ENCODE measurements at places on chromosomes 2 and 18.

GRCh38 chr2:220856486-220856885 is 715.6 kb downstream of the EPHA4 start:
- no peak for DNase-seq

DNA sequence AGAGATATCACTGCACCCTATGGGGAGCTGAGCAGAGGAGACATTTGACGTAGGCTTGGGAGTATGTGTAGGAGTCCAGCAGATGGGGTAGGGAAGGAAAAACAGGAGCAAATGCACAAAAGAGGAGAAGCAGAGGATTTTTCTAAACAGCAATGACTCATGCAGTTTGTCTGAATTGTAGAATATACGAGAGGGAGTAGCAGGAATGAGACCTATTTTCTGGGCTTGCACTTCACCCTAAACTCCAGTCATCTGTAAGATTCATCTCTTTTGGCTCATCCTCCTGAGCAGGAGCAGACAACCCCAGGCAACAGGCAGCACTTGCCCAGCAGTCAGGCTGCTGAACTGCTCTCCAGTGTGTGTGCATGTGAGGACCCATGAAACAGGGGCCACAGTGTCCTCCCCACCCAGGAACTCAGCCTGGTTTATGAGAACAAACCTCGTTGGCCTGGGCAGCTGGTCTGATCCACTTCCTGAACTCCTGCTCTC is 100.2 kb upstream of the CDC42EP3 start:
- no peak for DNase-seq

- DNase-seq, result no peak
These were observed 32.9 kb upstream of the ALK start for GRCh38 chr2:29954316-29954715.

- no peak for DNase-seq
These were observed 611.0 kb downstream of the TSN start for GRCh38 chr2:122366427-122366826.

GRCh38 chr2:191478799-191479679 is 198.9 kb upstream of the NABP1 start:
- DNase-seq, result peak; percentile 31

GRCh38 chr2:226773291-226773690 is 26.3 kb downstream of the IRS1 start:
- no peak for DNase-seq

DNA sequence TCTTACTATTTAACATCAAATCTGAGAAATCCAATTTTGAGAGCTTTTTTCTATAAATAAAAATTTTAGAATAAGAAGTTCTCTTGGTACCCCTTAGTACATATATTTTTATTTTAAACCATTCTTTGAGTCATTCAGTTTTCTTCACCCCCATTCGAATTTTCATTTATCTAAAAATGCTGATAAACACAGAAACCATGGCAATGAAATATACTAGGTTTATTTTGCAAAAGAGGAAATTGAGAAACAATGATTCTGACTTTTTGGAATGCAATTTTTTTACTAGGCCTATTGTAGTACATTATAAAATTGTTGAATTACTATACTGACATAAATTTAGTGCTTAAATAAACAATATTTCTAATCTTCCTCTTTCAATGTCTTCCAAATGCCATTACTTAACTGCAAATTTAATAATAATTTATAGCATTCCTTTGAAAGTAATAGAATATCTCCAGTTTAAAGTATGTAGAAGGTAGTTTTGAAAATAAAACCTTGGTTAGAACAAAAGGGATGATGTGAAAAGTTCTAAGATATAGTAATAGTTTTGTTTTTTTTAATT is 46.3 kb downstream of the TANK start:
- no peak for DNase-seq

DNA sequence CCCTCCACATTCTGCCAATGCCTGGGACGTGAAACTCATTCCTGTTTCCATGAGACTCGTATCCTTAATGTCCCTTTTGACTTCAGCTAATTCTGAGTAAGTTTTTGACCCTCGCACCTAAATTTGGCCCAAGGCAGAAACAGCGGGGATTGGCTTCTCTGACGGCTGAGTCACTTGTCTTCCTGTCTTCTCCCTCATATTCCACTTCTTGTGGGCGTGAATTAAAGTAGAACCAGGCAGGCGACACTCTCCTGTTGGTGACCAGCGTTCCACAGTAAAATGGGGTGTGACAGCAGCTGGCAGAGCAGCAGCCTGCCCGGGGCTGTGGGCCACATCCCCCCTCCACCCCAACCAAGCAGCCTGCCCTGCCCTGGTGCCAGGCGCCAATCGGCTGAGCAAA is 15.5 kb downstream of the TTC32 start:
- DNase-seq, result no peak

- DNase-seq, result no peak
These were observed 42.2 kb upstream of the TBR1 start for GRCh38 chr2:161373942-161374341.

- no peak for DNase-seq
These were observed 518.9 kb upstream of the RAB6C start for GRCh38 chr2:129460299-129461198.

GRCh38 chr2:31127931-31128330 is 10.3 kb downstream of the GALNT14 start:
- no peak for DNase-seq

- DNase-seq, result peak; percentile 76
These were observed 129.7 kb downstream of the MAP3K20 start for GRCh38 chr2:173205375-173205774.

GRCh38 chr18:70284976-70285620 is 3.7 kb upstream of the SOCS6 start:
- DNase-seq, result no peak

GRCh38 chr2:11080253-11081115 is 74.8 kb upstream of the SLC66A3 start:
- DNase-seq, result no peak

DNA sequence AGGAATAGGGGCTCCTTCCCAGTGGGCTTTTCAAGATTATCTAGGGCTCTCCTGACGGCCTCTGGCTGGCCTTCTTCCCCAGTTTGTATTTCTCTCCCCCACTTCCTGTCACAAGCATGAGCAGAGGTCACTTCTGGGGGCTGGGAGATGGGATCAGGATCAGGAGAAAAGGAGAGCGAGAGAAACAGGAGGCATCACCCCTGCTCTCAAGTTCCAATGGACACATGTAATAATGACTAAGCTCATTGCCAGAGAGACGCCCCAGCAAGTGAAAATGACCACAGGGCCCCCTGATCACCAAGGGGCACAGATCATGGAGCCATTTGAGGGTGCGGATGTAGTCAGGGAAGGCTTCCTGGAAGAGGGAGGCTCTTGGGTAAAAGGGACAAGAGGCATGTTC is 92.1 kb downstream of the SMAD7 start:
- DNase-seq, result no peak

DNA sequence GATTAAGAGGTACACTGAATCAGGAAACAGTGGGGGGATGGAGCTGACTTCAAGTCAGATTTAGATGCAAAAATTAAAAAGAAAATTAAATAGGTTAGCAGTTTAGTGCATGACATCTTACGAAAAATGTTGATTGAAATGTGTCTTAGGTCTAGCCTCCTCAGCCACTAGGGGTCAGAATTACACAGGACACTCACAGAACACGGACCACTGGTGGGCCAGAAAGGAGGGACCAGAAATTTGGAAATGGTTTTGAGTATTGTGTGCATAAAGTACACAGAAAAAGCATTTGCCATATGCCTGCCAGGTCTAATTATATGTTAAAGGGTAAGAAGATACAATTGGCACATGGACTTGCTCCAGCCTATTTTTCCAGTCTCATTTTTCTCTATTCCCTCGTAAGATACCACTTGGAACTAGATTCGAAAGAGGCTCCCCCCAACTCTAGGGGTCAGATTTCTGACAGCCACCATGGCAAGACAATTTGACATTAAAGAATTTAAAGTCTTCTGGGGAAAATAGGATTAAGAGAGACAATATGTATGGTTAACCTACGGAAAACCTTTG is 550.2 kb upstream of the SETBP1 start:
- DNase-seq, result peak; percentile 61

DNA sequence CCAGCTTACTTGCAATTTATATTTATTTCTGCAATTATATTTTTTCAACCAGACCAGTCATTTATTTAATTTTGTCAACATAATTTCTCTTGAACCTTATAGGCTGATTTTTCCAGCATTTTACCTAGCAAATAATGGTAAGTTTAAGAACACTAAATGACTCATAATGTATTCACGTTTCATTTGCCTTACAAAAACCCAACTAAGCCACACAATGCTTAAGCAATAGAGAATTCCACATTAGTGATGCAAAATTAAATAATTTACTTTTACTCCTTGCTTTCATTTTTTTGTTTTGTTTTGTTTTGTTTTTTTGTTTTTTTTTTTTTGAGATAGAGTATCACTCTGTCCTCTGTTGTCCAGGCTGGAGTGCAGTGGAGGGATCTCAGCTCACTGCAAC is 110.4 kb upstream of the VRK2 start:
- DNase-seq, result no peak

DNA sequence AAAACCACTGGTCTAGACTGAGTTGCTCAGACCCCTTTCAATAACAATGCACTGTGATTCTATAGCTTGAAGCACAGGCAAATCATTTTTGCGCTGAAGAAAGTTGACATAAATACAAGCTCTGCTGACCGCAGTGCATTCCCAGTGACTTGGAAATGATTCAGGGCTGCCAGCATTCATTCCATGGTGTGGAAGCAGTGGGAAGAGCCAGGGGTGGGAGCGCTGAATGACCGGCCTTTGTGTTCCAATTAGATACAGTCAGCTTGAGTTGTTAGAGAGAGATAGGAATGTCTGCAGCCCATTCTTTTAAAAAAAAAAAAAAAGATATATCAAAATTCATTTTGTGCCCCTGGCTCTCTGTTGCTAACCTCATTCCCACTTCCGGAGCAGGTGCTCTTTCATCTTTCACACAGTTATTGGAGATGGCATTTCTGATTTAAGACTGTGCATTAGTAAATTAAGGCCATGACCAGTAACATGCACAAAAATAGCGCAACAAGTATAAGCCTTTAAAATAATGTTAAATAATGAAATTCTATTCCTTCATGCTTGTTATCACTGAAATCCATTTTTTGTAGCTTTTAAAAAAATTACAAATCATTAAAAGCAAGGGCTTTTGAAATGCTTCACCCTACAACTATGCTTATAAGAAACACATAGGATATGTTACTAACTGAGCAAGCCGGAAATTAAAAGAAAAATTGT is 59.4 kb upstream of the CTLA4 start:
- DNase-seq, result no peak
